ENCODE measurements at places on chromosomes 6 and 20.

- DNase-seq = no peak
Measured at GRCh38 chr6:28303570-28303969, 22.2 kb downstream of the PGBD1 start.

DNA sequence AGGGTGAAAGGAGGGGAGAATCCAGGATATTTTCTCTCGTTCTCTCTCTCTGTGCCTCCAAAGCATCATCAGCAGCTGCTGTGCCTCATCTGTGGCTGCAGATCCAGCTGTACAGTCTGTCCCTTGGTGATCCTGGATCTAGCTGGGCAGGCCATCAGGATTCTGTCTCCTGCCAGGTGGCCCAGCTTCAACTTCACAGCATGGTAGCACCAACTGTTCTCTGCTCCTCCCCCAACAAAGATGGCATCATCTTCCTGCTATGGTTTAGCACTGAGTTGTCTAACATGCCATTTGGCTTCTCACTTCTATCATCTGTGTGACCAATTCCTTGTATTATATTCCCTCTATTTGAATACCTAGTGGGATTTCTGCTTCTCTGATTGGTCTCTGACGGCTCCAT, 28.6 kb upstream of the ARFGEF2 start:
- no peak for DNase-seq

DNA sequence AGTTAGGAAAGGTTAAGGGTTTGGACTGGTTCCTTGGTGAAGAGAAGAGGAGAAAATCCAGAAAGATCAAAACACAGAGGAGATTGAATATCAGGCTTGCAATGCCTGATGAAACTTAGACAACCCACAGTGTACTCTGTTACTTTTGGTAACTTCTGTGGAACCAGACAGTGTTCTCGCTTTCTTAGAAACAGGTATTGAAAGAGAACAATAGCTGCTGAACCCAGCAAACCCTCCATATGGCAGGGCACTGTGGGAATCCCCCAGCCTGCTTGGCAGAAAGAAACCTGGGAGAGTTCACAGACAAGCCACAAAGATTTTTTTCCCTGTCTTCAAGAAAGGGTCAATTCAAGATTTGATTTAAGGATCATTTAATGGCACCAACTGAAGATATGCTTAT, 342.8 kb downstream of the FOXA2 start:
- no peak for DNase-seq

DNA sequence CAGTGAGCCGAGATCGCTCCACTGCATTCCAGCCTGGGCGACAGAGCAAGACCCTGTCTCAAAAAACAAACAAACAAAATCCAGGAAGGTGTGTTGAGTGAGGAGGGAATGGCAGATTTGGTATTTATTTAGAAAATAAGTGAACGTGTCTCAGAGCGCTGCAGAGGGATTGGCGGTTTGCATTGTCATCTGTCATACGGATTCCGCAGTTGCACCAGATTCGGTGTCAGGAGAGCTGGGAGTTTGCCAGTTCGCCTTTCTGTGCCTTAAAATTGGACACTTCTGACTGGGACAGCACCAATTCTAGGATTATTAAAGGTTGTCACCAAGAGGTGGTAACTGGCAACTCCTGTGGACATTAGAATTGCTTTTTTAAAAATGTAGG, 912 bp downstream of the SNRNP48 start:
- no peak for DNase-seq

- DNase-seq = no peak
Measured at GRCh38 chr6:139944131-139944530, 569.7 kb upstream of the CITED2 start.

DNA sequence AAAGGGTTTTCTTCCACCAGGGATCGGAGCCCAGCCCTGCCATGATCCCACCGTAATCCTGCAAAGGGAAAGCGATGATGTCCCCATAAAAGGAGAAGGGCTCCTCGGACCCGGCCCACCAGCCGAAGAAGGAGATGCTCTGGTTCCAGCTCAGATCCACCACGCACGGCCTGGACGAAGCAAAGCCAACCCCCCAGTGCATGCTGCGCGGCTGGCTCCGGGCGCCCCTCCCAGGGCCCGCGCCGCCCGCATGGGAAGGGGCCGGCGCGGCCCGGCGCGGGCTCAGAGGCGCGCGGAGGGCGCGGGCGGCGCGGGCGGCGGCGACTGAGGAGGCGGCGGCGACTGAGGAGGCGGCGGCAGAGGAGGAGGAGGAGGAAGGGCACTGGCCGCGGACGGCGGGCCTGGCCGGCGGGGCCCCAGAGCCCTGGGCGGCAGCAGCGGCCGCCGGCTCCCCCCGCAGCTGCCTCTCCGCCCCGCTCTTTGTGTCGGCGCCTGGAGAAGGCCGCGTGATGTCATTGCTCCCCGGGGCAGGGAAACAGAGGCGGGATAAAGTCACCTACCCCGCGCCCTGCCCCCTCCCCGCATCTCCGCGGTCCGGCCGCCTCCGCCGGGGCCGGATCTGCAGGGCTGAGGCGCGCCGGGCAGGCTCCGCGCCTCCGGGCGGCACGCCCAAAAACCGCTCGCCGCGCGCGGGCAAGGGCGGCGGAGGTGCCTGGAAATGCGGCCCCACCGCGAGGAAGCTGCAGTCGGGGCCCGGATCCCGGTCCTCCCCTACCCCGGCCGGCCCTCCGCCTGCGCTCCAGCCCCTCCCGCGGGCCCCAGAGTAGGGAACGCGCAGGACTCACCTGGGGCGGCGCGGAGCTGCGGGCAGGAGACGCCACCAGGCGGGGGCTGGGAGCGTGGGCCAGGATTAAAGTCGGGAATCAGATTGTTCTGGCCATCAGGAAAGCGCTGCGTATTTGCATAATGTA, at the start of gene FAXC:
TSS of gene FAXC (minus strand) at position 504 of the 971 bp plus-strand sequence. CDS start at position 202, 302 bp downstream.
- no peak for DNase-seq

DNA sequence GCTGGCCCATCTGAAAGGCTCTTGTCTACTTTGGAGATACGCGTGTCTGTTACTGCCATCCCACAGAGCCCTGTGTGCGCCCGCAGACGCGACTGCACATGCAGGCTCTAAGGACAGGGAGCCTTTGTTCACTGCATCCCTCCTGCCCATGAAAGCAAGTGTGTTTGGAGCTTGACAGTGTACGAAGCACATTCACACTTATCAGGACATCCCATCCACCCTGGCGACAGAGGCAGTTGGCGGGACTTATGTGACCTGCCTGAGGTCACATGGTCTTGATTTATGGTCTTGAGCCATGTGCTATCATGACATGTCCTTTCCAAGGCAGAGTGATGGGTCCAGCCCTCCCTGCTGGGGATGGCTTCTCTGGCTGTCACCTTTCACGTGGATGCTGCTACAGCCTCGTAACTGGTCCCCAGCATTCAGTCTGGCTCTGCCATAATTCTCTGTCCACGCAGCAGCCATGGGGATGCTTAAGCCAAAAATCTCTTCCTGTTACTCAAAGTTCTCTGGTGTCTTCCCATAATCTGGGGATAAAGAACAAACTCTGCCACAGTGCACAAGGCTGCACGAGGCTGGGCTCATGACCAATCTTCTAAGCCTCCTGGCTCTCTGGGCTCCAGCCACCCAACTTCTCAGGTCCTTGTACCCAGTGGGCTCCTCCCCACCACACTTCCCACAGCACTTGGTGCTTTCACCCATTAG, 36.3 kb upstream of the FAM83D start:
- DNase-seq = no peak

- DNase-seq = no peak
Measured at GRCh38 chr6:109082188-109082577, 12.5 kb downstream of the SESN1 start.

- DNase-seq = peak; percentile 8
Measured at GRCh38 chr6:39361657-39362486, 39.4 kb upstream of the KCNK16 start.

- no peak for DNase-seq
Measured at GRCh38 chr6:41392246-41392645, 56.8 kb downstream of the NCR2 start.

DNA sequence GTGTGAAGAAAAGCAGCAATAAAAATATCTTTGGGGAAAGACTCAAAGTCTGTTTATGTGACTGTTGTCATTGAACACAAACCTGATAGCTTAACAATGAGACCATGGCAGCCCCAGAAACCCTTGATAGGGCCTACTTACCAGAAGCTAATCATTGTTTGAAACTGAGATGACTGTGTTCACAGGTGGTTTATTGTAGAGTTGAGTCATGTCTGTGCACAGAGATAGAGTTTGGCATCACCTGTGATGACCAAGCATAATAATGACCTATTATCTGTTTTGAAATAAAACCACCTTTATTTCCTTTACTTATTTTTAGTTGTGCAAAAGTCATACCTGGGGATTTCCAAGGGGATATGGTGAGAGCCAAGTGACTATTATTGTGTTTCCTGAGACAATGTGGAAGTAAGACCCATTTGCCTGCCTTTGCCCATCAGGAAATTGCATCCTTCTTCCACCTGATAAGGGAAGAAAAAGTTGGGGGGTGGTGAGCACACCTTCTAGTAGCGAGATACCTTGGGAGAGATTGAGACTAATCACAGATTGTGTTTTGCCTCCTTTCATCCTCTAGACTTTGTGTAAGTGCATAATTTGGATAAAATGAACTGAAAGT, 456.9 kb upstream of the JAG1 start:
- DNase-seq = no peak

- no peak for DNase-seq
Measured at GRCh38 chr6:16380220-16380809, 141.9 kb downstream of the GMPR start.

GRCh38 chr20:13402986-13403385, 181.9 kb downstream of the ISM1 start:
- no peak for DNase-seq

DNA sequence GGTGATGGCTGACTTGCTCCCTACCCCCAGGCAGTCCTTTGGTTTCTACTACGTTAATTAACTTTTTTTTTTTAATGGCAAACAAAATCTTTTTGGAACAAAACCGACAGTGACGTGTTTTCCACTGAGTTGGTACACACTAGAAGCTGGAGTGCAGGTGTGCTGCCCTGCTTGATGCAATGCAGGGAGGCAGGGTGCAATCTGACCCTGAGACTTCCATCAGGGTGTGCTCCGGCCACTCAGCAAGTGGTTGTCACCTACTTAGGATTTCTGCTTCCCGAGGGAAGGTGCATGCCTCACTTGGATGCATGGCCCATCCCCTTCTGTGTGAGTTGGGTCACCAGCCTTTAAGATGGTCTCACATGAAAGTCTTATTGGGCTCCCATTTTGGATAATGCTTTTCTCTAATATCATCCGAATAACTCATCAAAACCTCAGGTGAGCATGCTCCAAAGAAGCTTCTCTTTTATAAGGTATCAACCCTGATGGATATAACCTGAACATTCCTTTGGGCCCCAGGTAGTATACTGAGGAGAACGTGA, 14.0 kb downstream of the RREB1 start:
- DNase-seq = no peak

DNA sequence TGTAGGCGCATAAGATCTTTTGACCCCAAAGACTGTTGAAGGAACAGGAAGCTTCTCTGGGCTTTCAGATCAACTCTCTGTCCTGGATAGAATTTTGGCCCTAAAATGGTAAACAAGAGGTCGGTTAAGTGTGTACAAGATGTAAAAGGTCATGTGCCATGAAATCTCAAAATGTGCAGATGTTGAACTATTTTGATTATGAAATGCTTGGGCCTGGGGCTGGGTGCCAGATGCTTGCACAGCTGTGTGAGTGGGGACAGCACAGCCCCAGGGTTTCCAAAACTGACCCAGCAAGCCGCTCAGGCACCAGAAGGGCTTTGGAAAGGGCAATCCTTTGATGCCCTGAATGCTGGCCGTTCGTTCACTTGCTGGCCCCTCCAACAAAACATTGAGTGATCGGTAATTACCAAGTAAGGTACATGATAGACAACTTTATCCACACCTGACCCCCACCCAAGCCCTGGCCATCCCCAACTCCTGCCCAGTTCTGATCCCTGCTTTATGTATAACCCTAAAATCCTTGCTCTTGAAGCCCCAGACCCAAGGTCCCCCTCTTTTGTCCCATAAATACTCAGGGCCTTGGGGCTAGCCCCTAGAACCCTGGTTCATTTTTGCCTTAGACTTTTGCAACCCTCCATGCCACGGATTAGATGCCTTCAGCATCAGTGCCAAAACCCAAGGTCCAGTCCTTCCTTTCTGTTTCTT, 1.9 kb downstream of the TMEM239 start:
- DNase-seq = no peak

GRCh38 chr6:40342723-40343122, 244.4 kb downstream of the LRFN2 start:
- DNase-seq = no peak

GRCh38 chr6:158231551-158232315, 63.6 kb downstream of the GTF2H5 start:
- DNase-seq = peak; percentile 61

DNA sequence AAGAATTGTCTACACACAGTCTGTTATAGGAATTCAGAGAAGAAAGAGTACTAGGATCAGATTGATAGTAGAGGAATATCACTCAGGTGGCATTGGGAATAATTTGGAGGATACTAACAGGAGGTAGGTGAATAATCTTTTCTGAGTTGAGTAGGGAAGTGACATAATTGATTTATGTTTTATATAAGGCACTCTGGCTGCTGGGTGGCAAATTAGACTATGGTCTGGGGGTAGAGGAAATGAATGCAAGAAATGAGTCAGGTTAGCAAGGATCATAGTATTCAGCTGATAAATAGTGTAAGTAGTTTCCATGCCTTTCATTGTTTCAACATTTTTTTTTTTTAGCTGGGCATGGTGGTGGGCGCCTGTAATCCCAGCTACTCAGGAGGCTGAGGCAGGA, 113.3 kb downstream of the CDKAL1 start:
- no peak for DNase-seq

- no peak for DNase-seq
Measured at GRCh38 chr6:109303640-109304283, 78.5 kb downstream of the CD164 start.

DNA sequence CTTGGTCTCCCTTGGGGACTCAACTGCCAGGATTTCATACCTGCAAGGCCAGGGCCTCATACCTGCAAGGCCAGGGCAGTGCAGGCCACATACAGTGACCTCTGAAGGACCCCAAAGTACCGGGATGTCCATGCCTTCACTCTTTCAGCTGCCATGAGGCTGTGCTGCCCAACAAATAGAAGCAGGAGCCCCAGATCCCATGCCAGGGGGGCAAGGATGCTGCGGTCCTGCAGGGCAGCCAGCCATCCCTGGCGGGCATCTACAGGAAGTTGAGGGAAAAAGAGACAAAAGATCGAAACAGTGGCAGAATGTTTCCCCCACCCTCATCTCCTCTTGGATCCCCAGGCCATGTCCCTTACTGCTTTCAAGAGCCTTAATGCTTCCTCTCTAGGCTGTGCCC, 799 bp downstream of the NRM start:
- no peak for DNase-seq

DNA sequence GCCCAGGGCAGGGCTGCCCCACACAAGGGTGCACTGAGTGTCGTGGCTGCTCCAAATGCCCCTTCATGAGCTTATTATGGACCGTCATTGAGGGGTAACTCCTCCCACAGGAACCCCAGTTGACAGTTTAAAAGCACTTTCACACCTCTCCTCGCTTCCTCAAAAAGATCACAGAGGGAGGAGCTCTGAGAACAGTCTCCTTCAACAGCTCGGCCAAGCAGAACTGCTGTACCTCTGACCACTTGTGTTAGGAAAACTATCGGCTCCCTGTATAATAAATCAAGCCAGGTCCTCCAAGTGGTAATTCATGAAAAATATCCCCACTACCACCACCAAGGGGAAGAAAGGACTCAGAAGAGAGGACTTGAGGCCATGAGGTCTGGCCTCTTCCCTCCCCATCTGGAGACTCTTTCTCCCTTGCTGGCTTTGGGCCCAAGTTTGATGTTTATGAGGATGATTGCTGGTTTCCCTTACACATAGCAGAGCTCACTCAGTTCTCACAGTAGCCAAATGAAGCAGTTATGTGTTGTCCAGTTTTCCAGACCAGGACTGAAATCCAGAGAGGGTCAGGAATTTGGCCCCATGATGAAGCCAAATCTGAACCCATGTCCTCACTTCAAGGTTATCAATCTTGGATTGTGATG, 8.7 kb downstream of the SNX21 start:
- DNase-seq = no peak
